ENCODE measurements at places on chromosomes 7 and 10.

GRCh38 chr10:21285742-21286331, 239.6 kb downstream of the SKIDA1 start:
- no peak for DNase-seq

DNA sequence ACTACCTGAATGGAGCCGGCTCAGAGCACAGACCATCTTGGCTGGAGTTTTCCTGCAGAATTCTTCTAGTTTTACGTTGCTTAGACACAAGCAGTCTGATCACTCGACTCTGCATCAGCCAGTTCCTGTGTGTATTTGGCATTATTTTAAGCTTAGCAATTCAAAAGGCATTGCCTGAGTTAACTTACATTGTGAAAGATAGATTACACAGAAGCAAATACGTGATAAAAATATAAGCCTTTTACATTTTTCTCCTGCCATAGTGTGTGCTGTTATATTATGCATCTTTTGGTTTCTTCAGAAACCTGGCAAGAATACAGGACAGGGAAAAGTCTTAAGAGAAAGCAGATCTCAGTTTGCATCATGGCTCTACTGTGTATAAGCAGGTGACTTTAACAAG, 98.1 kb downstream of the LRRC4 start:
- no peak for DNase-seq

DNA sequence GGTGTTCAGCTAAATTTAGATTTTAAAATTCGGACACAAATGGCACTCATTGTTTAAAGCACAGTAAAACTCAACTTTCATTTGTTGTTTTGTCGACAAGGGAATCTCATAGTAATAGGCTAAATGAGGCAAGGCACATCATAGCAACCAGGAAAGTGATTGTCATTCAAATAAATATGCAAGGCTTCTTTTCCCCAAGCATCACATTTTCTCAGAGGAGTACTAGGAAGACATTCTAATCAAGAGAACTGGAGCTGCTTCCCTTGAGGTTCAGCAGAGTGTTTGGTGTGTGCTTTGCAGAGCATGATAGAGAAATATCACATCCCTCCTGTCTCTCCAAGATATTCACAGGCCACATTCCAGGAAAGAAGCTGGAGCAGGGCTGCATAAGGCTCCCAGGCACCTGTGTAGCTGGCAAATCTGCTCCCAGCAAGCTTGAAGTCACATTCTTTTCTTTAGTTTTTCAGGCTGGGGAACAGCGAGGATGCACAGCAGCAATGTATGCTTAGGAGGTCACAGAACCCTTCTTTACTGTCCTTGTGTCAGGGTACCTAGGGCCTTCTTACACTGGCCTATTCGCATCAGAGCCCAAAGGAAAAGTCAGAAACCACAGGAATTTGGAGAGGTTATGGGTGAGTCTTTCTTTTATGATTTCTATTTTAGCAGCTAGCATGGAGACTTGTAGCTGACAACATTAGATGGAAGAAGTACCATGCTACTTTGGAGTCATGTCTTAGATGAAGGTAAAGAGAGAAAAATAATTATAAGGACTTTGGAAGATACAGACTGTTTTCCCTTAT, 95.9 kb upstream of the HDAC9 start:
- no peak for DNase-seq

- DNase-seq: no peak
These were observed 34.7 kb downstream of the NPTX2 start for GRCh38 chr7:98651760-98652159.

DNA sequence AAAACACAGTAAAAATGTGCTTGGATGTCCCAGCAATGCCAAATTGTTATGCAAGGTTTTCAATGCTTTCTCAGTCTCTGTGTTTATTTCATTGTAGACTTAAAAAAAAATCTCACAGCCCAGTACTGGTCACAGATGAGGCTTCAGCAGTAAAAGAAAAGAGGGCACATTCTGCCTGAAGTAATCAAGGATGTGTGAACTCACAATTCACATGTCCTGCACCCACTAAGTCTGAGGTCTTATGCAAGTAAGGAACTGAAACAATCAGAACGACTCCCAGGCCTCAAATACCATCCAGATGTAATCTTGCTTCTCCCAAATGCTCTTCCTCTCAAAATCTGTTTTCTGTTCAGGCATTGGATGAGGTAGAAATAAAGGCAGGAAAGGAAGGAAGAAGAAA, 33.7 kb downstream of the ADRB1 start:
- no peak for DNase-seq
